Mucosa of descending colon (tissue), 3 donors: ENCODE measurements at places on chromosomes 1 and 21. TPM values are rescaled to one million over a fixed set of nuclear protein-coding genes. Genes with fewer than 3 reads are reported as not detected.

Gene CRNN
- not detected for total RNA-seq

Gene NTMT2
- not detected for total RNA-seq

Gene FCN3
- not detected for total RNA-seq

Gene OXCT2
- total RNA-seq = 3.3 TPM

Gene PIGR
- total RNA-seq = 9,452 TPM

Gene GJA8
- total RNA-seq = not detected

Gene FLG2
- not detected for total RNA-seq

Gene MAD2L2
- 21.2 TPM for total RNA-seq

Gene KIF17
- 0.20 TPM for total RNA-seq

Gene BACE2
- total RNA-seq = 115 TPM

Gene LUZP1
- 48.4 TPM for total RNA-seq

Gene TNFRSF18
- 1.6 TPM for total RNA-seq

Gene FCRL1
- total RNA-seq = not detected

Gene RRP15
- total RNA-seq = 9.8 TPM

Gene FAM72C
- total RNA-seq = not detected

Gene MPL
- not detected for total RNA-seq

Gene HTR1D
- total RNA-seq = 0.47 TPM

Gene TNFRSF8
- total RNA-seq = 0.51 TPM

Gene TGFB2
- total RNA-seq = 0.48 TPM

Gene RXFP4
- total RNA-seq = 3.3 TPM

Gene CFAP410
- total RNA-seq = 33.0 TPM
